GM03348 (cell line): ENCODE measurements at places on chromosomes 7 and 10.

GRCh38 chr10:77441353-77442166 is 196.0 kb downstream of the KCNMA1 start:
- DNase-seq, result no peak

DNA sequence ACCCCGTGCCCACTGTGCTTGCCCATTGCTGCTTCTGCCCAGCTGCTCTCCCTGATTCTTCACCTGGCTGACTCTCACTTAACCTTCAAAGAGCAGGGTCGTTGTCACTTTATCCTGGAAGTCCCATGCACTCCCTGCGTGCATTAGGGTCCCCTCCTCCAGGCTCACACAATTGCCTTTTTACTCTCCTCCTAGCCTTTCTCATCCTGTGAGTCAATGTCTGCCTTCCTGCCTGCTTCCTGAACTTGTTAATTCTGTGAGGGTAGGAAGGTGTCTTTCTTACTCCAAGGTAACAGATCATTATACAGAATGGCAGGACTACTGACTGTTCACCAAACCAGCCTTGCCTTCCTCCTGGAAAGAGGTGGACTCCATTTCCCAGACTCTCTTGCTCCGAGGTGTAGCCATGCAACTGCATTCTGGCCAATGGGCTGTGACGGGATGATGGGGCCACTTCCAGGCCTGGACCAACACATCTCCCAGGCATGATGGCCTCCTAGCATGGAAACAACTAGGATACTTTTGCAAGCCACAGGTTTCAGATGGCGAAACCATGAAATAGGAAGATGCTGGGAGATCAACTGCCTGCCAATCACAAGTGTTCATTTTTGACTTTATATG is 54.7 kb downstream of the ARHGAP22 start:
- DNase-seq, result no peak

- no peak for DNase-seq
These were observed 40.4 kb downstream of the ASAH2 start for GRCh38 chr10:50210876-50211275.

DNA sequence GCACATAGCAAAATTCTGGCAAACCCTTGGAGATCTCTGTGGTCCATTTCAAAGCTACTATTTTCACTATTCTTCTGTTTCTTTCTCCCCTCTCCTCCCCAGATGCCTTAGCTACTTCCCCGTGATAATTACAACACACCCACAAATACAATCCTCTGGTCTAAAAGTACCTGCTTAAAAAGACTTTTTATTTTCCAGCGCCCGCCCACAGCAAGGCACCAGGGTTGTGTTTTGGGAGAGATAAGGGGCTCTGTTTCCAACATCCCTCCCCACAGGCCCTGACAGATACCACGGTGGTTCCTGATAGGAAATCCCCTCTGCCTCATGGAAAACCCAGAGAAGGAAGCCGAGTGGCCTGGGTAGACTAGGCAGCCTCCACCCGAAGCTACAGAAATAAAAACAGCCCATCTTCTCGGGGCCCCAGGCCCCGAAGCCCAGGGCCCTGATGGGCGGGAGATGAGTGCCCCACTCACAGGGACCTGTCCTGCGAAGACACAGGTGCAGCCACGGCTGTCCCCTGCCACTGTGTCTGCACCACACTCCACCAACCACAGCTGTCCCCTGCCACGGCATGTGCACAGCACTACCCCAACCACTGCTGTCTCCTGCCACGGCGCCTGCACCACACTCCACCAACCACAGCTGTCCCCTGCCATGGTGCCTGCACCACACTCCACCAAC is 19.7 kb downstream of the CALML5 start:
- DNase-seq, result no peak

DNA sequence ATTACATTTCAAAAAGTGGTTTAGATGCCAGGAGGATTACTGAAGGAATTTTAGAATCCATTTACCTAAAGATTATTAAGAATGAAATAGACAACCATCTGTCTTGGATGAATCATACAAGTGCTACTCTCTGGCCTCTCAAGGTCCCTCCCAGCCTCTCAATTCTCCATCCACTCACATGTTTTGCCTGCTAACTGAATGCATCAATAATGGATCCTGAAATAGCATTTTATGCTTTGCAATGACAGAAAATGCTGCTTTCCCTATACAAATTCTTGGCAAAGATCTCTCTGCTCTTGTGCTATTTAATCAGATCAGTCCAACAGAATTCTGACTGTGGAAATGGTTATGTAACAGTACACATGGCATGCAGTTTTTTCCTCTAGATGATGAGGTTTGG is 68.1 kb downstream of the HBP1 start:
- peak; percentile 10 for DNase-seq

DNA sequence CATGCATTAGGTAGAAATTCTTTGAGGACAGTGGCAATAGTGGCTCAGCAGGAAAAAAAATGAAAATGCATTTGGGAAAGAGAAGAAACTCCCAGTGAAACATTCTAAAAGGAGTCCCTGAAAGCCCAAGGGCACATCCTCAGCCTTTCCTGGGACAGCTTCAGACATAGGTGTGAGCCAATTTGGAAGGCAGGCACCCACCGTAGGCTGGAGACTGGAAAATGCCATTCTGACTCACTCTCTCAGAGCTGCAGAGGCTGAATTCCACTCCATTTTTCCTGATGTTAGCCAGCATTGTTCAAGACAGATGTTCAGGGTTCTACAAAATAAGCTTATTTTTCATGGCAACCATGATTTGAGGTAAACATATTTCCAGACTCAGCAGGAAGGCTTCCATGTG is 379.0 kb upstream of the FZD8 start:
- no peak for DNase-seq

- no peak for DNase-seq
These were observed 41.9 kb downstream of the C10orf120 start for GRCh38 chr10:122657729-122658128.

- peak; percentile 88 for DNase-seq
These were observed 1.7 kb downstream of the SFXN3 start for GRCh38 chr10:101032637-101033224.

DNA sequence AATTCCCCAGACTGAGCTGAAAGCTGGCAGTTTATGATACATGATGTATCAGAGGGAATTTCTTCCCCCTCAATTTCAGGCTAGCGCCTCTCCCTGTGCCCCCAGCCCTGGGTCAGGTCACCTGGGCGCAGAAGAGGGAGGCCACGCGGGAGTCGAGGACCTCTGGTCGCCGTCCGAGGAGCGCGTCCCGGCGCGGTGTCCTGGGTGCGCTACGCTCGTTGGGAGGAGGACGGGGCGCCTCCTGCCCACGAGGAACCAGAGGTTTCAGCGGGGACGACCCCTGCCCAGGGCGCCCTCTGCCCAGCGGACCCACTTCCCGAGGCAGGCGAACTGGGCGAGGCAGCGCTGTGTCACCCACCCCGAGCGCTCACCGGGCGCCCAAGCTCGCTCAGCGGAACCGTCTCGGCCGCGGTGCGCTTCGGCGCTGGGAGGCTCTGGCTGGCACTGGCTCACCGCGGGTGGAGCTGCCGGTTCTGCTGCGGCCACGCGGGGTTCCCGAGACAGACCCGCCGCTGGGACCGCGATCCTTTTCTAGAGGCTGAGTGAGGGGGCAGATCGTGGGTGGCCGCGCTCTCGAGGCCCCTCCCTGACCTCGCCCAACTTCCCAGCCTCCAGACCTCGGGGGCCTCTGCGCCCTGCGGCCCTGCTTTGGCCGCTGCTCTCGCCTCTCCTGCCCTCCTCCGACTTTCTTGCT is at the start of gene FAM237B:
FAM237B (minus strand) TSS at position 504 of the 694 bp plus-strand sequence. CDS start 1,556 bp downstream, outside the sequence.
- DNase-seq, result peak; percentile 62

GRCh38 chr7:8365499-8366110 is 67.8 kb upstream of the NXPH1 start:
- no peak for DNase-seq

- DNase-seq, result no peak
These were observed 57.8 kb upstream of the PDCD4 start for GRCh38 chr10:110813743-110814472.

GRCh38 chr10:132048294-132048667 is 17.5 kb upstream of the JAKMIP3 start:
- no peak for DNase-seq

DNA sequence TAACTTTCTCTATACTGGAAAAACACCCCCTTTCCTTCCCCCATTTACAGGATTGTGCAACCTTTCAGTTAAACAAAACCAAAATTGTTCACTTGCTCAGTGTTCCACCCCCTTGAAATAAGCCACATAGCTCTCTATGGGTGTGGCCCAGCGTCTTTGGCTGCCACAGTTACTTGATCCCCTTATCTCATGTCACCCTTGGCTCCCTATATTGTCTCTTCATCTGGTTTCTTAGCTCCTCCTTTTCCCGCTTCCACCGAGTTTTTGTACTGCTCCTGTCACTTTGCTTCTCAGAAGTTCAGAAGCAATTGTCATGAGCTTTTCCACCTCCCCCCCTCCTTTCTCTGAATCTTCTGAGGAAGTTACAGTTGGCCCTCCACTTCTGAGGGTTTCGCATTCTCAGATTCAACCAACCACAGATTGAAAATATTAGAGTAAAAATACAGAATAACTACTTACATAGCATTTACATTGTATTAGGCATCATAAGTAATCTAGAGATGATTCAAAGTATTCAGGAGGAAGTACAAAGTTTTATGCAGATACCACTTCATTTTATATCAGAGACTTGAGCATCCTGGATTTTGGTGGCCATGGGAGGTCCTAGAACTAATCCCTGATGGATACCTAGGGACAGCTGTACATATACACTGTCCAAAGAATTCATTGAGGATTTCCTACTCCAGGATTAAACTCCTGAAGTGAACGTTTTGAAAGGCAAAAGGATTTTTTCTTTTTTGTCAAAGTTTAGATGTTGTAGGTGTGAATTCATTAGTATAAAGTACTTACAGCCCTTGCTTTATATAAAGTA is 60.4 kb downstream of the ADD3 start:
- peak; percentile 52 for DNase-seq

DNA sequence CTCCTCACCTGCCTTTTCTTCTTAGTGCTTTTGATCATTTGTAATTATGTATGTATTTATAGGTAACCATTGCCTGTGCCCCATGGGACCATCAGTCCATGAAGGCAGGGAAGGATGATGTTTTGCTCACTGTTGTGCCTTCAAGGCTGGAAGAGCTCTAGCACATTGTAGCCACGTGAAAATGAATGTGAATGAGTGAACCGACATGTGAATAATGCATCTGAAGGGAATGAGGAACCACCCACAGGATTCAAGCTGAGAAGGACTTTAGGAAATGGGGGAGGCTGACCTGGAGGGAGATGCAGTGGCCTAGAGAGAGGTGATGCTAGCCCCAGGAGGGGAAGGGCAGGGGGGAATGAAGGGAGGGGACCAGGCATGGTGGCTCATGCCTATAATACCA is 6.0 kb upstream of the PNLIPRP2 start:
- DNase-seq, result no peak

DNA sequence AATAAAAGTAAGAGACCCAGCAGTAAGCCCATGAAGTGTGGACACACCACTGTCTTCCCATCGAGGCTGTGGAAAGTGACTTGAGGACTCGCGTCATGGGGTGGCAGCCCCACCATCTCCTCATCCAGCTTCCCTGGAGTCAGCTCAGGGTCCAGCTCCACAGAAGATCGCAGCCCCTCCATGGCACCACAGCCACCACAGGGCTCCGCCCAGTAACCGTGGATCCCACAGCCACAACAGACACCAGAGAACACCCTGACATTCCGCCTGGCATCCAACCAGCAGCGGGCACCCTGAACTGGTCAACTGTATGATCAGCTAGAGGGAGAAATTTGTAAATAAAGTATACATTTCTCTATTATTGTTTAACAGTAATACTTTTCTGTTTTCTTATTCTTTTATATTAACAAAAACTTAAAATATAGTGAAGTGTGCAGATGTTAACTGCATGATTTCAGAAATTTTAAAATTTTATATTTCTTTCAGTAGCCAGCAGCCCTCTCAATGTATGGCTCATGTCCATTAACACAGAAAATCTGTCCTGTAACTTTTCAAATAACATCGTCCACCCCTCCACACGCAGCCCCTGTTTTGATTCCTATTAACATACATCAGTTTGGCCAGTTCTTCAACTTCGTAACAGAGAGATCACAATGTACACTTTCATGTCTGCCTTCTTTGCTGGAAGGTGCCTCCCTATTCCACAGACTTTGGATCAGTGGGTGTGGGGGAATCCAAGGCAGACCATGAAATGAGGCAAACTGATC is 69.7 kb downstream of the ITGB1 start:
- DNase-seq, result no peak

GRCh38 chr10:71253981-71254818 is 41.8 kb downstream of the UNC5B start:
- DNase-seq, result no peak
